ENCODE measurements at places on chromosomes 11 and 22.

GRCh38 chr11:98944461-98944860 is 76.3 kb upstream of the CNTN5 start:
- DNase-seq, result no peak

DNA sequence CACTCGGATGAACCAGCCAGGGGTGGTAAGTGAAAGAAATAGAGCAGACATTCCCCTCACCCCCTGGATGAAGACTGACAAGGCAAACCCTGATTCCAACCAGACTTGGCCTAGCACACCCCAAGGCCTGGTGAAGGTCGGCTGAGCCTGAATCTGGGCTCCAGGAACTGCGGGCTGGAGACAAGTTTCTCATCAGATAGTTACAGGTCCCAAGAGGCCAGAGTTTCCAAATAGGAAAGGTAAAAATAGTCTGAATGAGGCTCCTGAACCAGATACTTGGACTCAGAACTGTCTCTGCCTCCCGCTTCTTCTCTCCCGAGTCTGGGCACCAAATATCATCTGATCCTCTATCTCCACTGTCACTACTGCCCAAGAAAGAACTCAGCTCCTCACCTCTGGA is 7.8 kb downstream of the ZMAT5 start:
- DNase-seq, result no peak

GRCh38 chr22:24117942-24118341 is 63.3 kb upstream of the SUSD2 start:
- DNase-seq, result no peak

GRCh38 chr22:38503021-38503420 is 3.1 kb downstream of the DDX17 start:
- DNase-seq, result no peak

DNA sequence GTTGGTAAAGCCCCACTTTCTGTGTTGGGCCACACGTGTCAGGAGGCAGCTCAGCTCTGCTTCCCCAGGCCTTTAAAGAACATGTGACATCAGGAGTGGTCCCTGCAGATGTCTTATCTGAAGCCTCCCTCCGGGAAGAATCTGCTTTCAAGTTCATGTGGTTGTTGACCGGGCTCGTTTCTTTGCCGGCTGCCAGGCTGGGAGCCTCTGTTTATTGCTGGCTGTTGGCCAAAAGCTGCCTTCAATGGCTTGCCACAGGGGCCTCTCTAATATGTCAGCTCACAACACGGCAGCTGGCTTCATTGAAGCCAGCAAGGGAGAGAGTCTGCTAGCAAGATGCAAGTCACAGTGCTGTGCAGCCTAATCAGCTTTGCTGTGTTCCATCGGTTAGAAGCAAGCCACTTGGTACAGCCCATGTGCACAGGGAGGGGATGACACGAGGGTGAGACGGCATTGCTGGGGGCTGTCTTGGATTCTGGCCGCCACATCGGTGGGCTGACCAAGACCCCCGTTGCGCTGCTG is 14.6 kb downstream of the MRGPRF start:
- DNase-seq, result no peak

GRCh38 chr11:35487532-35488078 is 37.8 kb downstream of the PAMR1 start:
- no peak for DNase-seq

DNA sequence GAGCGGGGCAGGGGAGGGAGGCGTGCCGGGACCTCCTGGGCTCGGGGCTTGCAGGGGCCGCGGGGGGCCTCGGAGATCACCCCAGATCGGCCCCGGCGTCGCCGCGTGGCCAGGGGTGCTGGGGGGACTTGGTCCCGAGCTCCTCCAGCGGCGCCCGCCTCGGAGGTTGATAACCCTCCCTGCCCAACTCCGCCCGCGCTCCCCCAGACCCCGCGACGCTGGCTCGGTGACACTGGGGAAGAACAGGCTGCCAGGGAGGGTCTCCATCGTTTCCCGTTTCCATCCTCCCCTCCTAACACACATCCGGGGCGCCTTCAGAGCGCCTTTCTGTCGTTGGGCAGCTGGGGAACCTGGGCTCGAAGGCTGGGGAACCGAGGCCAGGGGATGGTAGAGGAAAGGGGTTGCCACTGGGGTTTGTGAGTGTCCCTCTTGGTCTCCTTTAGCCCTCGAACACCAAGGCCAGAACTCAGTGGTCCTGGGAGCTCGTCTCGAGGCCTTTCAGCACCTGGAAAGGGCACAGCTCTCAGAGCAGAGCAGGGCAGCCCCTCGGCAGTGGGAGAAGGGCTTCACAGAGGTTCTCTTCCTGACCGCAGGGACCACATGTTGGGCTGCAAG is 431 bp downstream of the SLC37A2 start:
- DNase-seq, result no peak

All from activated CD8-positive, alpha-beta memory T cell treated with anti-CD3 and anti-CD28 coated beads for 1 hour (primary cell).